Ammon's horn (tissue), 1 donor: ENCODE measurements at places on chromosomes 1 and 21.
A peak's percentile ranks its signal among the peaks of the same experiment; 100 is the strongest.

DNA sequence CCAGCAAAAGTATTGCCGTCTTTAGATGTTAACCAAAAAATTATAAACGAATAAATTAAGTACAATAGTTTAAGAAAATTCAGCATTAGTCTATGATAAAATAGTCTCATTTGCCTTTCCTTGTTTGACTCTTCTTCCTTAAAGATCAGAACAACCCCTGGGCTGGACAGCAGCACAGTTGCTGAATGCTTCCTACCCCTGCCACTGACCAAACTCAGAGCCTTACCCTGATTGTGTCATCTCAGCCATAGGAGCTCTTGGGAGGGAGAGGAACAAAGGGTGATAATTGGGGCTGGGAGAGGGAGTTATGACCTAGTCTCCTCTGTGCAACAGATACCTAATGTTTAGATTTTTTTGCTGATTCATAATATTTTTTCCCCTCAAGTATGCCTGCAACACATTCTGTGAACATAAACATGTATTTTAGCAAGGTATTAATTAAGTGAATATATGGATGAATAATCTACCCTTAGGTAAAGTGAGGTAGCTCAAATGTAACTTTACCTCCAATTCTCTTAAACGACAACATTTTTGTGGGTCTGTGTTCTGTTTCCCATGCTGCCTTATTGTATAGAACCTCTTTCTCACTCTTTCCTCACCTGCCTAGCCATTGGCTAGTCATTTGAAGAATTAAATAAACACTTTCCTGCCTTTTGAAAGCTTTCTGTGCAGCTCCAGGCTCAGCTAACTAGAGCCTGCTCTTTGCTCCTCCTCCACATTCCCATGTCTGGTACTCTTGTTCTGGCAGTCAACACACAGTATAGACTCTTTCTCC, 46.1 kb downstream of the FGGY start:
- no peak for DNase-seq

GRCh38 chr1:178664278-178664677, 60.8 kb upstream of the RALGPS2 start:
- DNase-seq: peak; percentile 28

DNA sequence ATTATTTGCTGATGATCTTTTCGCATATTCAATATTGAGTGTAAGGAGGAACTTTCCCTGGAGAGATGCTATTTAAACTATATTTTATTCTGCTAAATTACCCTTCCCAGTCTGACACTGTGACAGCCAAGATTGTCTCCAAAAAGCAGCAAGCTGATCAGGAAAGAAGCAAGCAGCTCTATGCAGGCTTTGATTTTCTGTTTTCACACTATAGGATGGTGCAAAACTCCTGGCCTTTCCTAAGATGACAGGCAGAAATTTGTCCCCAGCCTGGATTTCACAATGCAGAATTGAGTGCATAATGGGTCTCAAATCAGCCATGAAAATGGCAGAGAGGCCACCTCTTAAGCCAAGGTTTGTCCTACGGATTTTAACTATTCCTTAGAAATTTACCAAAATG, 1.1 kb downstream of the SGIP1 start:
- DNase-seq: no peak

GRCh38 chr1:40772146-40772955, 11.2 kb upstream of the KCNQ4 start:
- no peak for DNase-seq

GRCh38 chr1:229938551-229938950, 128.5 kb upstream of the GALNT2 start:
- DNase-seq: no peak

DNA sequence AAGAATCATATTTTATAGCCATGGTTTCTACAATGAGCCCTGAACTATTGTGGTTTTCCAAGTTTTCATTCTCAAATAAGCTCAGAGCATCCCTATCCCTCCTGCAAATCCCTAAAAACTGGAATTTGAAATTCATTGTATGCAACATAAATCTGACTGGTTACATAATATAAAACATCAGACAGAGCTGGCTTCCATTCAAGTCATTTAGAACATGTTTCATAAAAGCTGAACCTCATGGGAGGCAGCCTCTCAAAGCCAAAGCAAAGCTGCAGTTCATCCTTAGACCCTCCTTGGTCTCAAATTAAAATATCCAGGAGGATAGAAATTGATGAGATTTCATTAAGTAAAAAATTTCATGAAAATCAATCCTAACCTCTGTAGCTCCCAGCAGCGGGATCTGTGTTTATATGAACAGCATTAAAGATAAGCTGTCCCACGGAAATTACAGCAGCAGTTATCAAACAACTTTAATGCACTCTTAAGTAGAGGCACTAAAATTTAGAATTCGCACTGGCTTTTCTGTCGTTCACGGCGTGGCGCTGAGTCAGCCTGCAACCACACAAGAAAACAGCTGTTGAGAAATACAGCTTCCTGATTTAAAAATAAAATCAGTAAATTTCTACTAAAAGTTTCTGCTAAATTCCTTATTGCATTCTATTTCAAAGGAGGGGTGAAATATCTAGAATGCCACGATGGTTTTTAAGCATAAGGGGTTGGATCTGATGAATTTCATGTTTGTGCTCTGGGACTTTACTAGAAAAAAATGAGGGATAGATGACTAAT, 99.9 kb upstream of the TIAM1 start:
- peak; percentile 42 for DNase-seq

DNA sequence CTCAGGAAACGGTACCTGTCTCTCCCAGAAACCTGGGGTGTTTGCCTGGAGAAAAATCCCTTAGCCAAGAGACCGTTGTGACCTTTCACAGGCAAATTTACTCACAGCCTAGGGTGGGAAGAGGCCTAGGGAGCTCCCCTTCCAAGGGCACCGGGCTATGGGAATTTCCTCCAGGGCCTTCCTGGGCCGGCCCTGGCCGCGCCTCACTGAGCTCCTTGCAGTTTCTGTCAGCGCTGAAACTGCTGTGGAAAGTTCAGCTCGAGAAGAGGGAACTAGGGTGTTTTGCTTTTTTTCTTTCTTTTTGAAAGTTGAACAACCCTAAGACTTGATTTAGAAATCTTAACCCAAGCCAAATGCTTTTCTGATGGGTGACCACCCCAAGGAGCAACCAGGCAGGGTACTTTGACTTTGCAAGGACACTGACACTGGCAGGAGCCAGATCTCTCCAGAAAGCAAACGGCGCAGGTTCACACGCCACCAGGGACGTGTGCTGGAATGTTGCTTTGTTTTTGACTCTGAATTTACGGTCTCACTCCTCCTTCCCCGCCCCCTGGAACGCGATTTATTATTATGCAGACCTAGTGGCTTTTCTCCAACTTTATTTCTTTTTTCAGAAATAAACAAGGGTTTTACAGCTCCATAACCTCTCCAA, 229.6 kb upstream of the JUN start:
- DNase-seq: peak; percentile 25

DNA sequence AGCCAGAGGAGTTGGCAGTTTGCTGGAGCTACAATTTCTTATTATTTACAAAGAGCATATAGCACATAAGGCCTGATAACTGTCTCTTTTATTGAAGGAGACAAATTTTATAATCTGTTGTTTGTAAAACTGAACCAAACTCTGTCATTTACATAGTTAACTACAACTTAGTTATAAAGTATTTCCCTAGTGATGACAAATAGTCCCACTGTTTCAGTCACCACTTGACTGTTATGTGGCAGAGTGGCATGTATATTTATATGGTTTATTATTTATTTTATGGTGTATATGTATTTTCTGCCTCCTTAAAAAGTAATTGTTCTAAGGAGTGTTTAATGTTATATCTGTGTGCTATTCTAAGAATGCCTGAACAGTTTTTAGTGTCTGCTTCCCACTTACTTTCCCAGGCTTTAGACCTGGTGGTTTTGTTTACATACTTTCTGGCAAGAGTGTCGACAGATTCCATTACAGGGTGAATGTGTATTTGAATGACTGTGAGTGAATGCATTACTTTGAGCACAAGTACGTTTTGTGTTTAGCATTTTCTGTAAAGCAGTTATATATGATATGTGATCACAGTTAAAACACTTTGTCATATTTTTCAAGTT, 10.0 kb downstream of the TSEN15 start:
- no peak for DNase-seq

DNA sequence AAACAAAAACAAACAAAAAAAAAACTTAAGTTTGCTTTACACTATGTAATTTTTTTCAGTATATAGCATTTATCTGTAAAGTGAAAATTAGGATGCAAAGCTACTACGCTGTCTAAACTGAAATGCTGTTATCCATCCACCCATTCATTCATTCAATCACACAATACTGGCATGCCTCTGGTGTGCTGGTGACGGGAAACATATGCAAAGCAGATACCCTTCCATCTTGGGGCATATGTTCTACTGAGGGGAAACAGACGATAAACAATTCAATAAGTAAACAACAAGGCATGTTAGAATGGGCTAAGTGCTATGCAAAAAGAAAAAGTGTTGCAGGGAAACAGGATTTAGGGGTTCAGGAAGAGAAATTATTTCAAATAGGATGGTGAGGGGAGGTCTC, 3.2 kb downstream of the CLSTN1 start:
- DNase-seq: no peak

DNA sequence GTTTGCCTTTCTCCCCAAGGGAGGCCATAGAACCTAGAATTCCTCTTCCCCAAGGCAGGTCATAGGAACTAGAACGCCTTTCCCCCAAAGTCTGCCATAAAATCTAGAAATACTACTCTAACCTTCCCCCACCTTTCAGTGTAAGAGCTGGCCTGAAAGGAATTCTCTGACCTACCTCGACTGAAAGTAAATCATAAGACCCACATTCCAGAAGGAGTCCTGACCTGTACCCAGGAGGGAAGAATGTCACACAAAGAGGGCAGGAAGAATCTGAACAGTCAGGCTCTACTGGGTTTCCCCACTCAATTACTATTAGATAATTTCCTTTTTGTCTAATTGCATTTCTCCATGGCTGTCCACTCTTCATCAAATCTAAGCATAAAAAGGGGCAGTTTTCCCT, 5.7 kb upstream of the ATG4C start:
- DNase-seq: no peak

- DNase-seq: no peak
These were observed 119.7 kb upstream of the ADAMTS5 start for GRCh38 chr21:27086630-27087029.
